Kasumi-1 (cell line): ENCODE measurements at places on chromosomes 4 and X.

DNA sequence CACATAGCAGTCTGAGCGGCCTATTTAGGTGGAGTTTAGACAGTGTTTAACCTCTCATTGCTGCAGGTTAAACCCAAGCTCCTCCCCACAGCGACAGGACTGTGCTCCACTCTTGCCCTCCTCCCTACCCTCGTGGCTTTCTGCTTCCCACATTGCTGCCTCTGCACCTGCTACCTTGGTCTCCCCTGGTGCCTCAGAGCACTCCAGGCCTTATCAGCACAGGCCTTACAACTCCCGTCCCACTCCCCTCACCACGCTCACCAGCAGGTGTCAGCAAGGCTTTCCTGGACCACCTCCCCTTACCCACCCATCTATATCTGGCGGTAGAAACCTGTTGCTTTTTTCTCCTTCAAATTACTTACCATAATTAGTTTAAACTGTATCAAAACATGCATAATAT lies 18.6 kb downstream of the HELT start:
- DNase-seq, result no peak

GRCh38 chrX:103063918-103064434 lies at the start of gene BEX1:
TSS of gene BEX1 (minus strand) at chrX:103064171. CDS start at chrX:103063274, 897 bp downstream.
- DNase-seq, result no peak

DNA sequence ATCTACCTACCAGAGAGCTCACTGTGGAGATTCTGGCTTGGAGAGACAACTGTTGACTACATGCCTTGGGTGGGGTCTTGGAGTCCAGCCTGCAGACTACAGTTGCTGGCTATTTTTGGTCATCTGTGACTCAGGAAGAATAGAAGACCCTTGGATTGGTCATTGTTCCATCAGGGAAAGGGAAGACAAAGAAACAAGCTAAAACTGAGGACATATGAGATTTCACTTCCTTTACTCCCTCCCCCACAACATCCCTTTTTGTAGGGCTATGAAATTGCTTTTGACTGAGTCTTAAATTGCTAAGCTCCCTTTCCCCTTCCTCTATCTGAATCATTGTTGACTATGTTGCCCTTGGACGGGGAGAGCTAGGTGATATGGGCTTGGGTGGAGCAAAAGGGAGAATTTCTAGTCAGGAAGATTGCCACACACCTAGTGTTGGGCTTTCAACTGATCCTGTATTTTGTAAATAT lies 11.7 kb downstream of the MSN start:
- DNase-seq, result peak; percentile 18

GRCh38 chrX:36974911-36975310 lies 33.3 kb upstream of the FAM47C start:
- no peak for DNase-seq

GRCh38 chr4:124636788-124637187 lies 75.7 kb downstream of the ANKRD50 start:
- no peak for DNase-seq

DNA sequence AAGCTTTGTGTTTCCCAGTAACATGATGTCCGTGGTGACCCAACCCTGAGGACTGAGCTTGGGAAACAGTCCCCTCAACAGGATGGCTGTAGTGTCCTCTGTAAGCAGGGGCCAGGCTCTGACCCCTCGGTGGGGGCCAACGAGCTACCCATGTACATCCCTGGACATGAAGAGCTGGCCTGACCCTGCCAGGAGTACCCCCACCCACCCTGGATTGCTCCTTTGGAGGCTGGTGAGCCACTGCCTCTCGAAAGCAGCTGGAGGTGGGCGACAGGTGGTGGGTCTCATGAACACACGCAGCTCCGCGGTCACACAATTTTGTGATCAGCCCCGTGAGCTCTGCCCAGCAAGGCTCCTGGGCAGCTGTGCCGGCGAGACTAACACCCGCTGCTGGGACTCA lies 33.5 kb downstream of the NSG1 start:
- DNase-seq, result no peak

DNA sequence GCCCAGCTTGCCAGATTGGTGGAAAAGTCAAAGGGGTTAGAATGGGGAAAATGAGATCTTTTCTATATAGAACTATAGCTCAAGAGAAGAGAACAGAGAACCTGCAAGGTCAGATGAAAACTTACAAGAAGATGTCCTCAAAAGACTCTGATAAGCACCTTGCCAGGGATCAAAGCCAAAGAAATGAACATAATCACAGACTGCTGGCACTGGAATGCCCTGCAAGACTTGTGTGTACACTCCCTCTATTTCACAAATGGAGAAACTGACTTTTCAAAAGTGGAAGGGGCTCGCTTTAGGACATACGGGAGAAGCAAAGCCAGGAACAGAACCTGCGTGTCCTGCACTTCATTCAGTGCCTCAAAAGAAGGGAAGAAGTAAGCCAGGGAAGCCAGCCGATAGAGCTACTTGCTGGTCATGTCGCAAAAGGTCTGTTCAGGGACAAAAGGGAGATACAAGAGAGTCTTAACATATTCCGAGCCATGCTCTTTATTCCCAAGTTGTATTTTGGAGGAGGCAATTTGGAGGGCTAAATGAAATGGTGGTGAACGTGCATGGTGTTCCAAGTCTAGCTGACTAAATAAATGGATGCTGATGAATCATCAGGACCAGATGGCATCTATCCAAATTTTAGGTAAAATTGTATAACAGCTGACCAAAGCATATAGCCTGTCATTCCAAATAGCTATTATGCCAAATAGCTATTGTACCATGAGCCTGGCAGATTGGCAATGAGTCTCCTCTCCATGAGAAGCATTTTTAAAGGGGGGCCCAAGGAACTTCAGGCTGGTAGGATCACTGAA lies 175.6 kb upstream of the GPC4 start:
- DNase-seq, result no peak

DNA sequence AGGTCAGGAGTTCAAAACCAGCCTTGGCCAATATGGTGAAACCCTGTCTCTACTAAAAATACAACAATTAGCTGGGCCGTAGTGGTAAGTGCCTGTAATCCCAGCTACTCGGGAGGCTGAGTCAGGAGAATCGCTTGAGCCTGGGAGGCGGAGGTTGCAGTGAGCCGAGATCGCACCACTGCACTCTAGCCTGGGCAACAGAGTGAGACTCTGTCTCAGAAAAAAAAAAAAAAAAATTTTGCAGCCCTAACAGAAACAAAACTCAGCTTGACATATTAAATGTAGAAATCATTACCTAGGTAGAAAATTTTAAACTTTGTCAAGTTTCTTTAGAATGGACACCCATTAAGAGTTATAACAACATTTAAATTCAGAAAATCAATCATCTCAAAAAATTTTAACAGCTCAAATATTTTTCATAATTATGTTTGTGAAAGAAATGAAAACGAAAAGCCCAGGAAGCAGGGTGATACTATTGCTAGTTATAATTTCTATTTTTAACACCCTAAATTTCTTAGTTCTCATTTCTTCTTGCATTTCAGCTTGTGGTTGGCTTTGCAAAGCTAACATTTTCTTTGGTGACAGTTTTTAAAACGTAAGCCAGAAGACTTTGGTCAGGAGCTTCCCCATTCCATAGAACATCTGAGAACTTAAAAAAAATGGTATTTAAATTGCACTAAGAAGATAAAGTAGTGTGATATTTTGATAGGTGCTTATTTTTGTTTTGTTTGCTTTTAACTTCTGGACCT lies 33.3 kb upstream of the RBBP7 start:
- DNase-seq, result peak; percentile 67

DNA sequence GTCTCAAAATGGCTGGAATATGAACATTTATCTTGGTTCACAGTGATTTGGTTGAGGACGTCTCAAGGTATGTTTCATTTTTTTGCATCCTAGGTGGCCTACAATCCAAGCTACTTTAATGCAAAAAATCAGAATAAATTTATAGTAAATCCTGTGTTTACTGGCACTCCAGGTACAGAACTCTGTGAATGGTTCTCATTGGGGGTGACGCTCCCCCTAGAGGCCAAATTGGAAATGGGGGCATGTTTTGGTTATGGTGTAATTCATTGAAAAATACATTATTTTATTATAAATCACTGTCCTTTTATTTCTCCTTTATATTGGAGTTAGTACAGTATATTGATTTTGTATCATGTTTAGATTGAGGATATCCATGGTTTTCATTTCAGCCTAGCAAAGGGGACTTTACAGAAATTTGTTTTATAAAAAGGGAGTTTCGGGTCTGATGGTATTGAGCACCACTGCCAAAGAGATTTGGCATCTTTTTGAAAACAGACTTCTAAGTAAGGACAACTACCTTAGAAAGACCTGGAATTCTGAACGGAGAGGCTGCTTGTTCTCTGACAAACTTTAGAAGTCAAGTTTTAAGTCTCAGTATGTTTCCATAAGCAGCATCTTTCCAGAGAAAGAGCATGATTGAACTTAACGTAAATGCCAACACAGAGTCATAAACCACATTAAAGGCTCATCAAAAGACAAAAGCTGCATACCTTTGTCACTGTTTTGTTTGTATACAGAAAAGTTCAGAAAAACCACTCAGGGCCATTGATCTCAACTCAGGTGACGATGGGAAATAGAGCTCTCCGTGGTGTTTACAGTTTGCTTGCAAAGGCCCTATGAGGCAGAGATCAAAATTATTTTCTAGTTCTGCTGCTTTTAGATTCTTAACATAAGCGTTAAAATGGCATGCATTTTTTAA lies 19.4 kb downstream of the MTM1 start:
- peak; percentile 3 for DNase-seq

- peak; percentile 66 for DNase-seq
Observed at GRCh38 chr4:170374770-170375169, 285.0 kb upstream of the AADAT start.

DNA sequence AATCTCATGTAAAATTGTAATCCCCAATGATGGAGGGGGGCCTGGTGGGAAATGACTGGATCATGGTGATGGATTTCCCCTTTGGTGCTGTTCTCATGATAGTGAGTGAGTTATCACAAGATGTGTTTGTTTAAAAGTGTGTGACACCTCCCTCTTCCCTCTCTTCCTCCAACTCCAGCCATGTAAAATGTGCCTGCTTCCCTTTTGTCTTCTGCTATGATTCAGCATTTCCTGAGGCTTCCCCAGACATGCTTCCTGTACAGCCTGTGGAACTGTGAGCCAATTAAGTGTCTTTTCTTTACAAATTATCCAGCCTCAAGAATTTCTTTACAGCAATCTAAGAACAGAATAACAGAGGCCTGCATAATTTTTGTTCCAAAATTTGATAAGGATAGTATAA lies 85.2 kb downstream of the ANAPC10 start:
- DNase-seq, result peak; percentile 82

DNA sequence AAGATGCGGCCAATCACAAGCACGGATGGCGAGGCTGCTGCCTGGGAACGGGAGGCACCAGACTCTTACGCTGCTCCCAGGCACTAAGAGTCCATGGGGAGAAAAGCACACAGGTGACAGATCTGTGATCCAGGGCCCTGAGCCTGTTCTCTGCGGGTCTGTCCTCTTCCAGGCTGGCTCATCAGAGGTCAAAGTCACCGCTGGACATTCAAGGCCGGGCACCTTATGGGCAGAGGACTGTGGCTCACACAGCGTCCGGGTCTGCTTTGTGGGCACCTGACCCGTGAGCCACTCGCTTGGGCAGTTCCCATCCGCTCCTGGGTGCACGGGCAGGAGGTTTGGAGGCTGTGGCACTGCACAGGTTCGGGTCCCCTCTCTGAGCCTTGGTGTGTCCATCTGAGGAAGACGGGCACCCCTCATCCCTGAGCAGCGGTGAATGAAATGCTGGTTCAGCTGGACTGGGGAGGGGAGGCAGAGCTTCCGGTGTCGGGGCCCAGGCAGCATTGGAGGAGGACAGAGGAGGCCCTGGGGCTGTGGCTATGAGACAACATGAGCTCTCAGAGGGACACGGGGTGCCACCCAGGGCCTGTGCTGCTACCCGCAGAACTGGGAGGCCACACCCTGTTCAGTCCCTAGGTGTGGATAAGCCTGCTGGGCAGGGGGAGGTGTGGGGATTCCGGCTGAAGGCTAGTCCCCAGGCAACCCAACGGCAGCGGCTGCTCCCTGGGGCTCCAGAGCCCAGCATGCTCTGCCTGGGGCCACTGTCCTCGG lies 61.2 kb upstream of the AFAP1 start:
- no peak for DNase-seq

- DNase-seq, result no peak
Observed at GRCh38 chrX:69303231-69303630, 138.0 kb upstream of the PJA1 start.

DNA sequence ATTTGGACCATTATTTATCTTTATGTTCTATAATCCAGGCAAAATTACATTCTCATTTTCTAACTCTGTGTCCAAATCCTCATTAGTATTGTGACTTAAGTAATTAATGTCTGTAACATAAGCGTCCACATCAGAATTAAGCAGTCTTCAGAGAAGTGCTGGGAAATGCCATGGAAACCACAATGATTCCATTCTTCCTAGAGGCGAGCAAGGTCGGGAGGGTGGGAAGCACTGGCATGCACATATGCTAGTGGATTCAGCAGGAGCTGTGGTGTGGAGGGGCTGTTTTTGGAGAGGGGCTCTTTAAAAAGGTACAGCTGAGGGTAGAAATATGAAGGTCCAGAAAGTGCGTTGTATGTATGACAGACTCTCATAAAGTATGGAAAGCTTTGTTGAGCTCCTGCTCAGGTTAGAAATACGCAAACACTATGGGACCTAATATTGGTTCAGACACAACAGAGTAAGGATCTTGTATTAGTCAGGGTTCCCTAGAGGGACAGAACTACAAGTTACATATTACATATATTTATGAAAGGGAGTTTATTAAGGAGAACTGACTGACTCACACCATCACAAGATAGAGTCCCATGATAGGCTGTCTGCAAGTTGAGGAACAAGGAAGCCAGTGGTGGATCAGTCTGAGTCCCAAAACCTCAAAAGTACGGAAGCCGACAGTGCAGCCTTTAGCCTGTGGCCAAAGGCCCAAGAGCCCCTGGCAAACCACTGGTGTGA lies 61.5 kb downstream of the GLRA2 start:
- no peak for DNase-seq

- peak; percentile 72 for DNase-seq
Observed at GRCh38 chr4:48909697-48910096, 3.1 kb upstream of the OCIAD2 start.

GRCh38 chrX:97563531-97564133 lies 679.9 kb downstream of the RPA4 start:
- DNase-seq, result peak; percentile 44

- DNase-seq, result no peak
Observed at GRCh38 chr4:10225096-10225495, 108.5 kb upstream of the WDR1 start.

DNA sequence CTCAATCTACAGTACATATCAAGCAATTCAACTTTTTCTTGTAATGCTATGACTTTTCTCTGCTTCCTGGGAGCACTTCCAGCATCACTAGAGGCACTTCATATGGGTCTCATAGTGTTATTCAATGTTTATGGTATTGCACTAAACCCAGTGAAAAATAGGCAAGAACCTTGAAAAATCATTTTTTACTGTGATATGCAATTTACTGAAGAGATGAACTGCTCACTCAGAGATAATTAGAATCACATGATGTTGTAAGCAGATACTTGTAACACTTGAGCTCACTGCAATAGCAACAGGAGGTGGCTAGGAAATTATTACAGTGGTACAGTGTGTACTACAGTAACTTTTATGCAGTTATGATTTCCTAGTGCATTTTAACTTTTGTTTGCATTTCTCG lies 93.3 kb downstream of the RASGEF1B start:
- no peak for DNase-seq

GRCh38 chr4:116092961-116093360 lies 979.5 kb upstream of the NDST4 start:
- no peak for DNase-seq
